DMS79 (cell line): ENCODE measurements at places on chromosomes 16 and 17.

DNA sequence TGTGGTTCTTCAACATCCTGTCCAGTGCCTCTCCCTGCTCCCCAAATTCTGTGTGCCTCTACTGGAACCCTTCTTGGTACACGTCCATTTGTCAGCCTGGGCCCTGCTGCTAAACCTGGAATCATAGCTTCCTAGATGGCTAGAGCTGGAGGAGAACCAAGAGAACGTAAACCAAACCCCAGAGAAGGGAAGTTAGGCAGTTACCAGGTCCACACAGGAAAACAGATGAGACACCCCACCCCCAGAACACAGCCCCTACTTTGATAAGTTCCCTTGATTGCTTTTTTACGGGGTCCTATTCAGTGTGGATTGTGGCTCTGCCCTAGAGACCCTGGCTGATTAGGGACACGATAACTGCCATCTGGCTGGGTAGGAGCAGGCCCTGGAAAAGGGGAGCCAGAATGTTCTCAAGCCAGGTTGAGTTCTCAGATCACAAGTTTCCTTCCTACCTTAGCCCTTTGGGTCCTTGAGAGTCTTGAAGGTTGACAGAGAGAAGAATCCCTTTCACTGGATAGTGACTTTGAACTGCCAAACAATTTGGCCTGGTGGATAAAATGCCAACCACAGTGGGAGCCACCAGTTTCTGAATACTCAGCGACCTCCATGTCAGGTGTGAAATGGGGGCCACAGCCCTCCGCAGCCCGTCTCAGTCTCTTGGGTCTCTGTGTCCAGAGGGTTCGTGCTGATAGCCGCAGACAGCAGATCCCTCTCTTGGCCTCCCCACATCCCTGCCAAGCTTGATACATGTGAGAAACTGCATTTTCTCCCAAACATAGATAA lies 7.9 kb downstream of the TBX4 start:
- no peak for DNase-seq

- DNase-seq = no peak
Observed at GRCh38 chr16:68382296-68382718, 66.0 kb downstream of the SMPD3 start.

- no peak for DNase-seq
Observed at GRCh38 chr16:11679941-11680911, 12.0 kb downstream of the SNN start.

GRCh38 chr16:76837872-76838271 lies 353.1 kb upstream of the MON1B start:
- no peak for DNase-seq

GRCh38 chr16:56935201-56935600 lies 3.3 kb downstream of the HERPUD1 start:
- no peak for DNase-seq

GRCh38 chr16:30820952-30821421 lies 34.0 kb upstream of the ZNF629 start:
- DNase-seq = no peak

DNA sequence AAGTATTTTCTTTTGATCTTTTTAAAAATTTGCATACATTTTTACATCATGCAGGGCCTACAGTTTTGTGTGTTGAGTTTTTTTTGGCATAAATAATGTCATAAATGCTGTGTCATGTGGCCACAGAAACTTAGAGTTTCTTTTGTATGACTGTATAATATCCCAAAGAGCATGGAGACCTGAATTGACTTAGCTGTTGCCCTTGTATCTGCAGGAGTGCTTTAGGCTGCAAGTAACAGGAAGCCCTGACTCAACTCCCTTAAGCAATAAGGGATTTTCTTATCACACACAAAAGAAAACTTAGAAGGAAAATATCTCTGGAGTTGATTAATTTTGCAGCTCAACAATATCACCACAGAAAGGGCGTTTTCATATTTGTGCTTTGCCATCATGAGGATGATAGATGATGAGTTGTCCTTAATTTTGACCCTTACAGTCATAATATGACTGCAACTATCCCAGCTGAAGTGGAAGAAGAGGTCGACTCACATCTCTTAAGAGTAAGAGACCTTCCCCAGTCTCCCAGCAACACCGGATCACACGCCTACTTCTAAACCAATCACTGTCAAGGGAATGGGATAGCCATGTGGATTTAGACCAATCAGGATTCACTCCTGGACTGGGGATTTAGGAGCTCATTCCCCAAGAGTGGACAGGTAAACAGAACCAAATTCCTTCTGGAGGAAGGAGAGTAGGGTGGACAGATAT lies 138.9 kb downstream of the GSG1L start:
- no peak for DNase-seq

DNA sequence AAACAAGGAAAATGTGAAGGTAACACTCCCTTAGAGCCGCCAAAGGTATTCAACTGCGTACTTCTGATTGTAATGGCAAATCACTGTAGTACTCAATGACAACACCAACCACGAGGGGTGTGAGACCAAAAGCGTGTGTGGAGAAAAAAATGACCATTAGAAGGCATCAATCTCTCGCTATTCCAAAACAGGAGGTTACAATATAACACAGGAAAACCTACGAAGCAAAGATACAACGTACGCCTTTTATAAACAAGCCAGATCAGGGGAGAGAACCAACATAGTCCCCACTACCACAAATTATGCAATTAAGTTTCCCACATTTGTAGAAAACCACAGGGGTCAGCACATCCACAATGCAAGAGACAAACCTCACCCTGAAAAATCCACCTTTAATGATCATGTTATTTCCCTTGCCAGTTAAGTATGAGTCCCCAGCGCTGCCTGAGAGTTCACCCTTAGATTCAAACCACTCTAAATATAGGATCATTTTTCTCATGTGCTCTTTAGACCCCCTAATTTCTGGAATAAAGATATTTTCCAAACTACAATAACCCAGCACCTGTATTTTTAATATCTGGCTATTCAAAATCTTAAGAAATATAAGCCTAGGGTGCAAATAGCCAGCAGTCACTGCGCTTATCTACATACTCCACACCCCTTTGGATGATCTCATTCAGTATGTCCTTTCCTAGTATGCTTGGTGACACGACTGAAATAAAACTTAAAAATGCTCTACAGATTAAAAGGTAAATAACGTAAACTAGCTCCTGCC lies 12.4 kb downstream of the TEX14 start:
- DNase-seq = no peak

- no peak for DNase-seq
Observed at GRCh38 chr17:630801-631200, 83.8 kb downstream of the VPS53 start.

DNA sequence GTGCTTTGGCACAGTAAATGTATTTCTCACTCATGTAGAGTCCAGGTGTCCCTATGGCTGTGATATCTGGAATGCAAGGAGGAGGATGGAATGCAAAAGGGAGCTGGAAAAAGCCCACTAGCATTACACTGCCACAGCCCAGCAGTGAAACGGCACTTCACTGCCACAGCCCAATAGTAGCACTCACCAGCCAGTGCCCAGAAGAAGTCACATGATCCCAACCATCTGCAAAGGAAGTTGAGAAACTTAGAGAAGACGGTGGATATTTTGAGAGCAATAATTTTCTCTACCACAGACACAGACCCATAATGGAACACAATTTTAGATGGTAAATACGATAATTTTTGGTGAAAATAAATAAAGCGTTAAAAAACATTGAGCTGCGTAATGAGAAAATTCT lies 51.8 kb downstream of the C16orf82 start:
- DNase-seq = no peak

DNA sequence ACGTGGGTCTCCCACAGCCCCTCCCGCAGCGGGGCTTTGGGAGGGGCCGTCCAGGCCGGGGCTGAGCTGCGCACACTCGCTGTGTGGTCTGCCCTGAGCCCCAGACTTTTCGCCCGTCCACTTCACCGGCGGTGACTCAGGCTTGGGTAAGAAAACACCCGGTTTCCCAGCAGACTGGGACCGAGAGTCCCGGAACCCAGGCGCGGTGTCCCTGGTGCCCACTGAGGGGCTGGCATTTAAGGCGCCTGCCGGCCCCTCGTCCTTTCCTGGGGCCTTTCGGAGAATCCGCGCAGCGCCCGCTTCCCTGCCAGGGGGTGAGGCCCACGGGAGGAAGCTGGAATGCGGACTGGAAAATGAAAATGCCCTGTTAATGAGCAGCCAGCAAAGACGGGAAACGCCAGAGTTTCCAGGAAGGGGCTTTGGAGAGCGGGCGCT lies 100.3 kb downstream of the C16orf95 start:
- DNase-seq = no peak

GRCh38 chr17:76360461-76360860 lies 6.7 kb upstream of the PRPSAP1 start:
- DNase-seq = no peak

DNA sequence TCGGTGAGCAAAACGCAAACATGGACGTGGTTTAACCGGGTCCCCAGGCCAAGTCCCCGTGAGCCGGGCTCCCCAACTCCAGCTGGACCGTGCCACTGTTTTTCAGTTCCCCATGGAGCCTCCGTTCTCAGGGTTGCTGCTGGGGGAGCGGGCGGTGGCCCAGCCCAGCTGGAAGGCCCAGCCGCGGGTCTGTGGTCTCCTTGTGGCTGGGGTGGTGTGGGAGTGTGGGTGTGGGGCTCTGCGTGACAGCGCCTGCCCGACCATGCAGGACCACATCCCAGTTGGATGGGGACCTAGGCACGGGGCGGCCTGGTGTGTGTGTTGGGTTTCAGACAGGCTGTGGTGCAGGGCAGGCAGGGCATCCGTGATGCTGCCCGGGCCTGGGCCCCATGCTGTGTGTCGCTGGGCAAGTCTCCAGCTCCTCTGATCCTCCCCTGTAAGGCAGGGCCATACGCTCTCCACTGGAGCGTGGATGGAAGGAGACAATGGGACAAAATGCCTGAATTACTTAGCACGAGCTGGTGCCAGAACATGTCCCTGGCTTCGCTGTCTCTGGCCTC lies 40.3 kb downstream of the COX4I1 start:
- DNase-seq = no peak

DNA sequence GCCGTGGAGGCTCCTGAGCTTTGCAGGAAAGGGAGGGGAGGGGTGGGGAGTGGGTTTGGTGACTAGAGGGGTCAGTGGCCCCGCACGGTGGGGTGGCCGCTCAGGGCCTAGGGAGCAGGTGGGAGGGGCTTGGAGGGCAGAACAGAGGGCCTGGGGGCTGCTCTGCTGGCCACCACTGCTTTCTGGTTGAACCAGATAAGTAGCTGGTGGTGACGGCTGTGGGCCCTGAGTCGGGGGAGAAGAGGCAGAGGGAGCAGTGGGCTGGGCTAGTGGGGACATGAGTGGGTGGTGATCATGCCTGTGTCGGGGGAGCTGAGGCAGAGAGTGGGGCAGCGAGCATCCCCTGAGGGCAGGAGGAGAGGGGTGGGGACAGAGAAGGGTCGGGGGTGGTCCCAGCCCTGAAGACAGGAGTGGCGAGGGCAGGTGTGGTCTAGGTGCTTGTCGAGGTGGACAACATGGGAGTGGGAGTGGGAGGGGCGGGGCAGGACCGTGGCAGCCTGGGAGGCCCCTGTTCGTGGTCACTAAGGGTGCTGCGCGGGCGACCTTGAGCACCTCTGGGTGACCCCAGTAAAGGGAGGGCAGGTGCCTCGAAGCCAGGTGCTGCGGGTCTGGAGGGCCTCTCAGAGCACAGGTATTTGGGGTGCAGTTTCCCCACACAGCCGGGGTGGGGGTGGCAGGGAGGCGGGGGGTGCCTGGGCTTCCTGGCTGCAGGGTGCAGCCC lies 6.3 kb upstream of the CD7 start:
- no peak for DNase-seq

DNA sequence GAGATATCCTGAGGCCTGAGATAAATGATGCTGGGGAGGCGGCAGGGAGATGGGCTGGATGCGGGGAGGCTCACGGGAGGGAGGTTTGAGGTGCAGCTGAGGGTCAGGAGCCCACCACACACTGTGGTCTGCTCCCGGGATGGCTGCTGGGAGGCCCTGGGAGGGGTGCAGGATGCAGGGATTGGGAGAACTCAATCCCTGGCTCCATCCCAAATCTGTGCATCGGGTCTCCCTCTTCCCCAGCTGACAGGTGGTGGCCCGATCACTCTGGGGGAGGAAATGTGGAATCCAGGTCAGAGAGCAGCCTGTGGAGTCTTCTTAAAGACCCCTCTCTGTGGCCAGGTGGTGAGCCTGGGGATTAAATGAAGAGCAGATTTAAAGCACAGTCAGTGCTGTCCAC lies 12.0 kb downstream of the PHB1 start:
- no peak for DNase-seq

DNA sequence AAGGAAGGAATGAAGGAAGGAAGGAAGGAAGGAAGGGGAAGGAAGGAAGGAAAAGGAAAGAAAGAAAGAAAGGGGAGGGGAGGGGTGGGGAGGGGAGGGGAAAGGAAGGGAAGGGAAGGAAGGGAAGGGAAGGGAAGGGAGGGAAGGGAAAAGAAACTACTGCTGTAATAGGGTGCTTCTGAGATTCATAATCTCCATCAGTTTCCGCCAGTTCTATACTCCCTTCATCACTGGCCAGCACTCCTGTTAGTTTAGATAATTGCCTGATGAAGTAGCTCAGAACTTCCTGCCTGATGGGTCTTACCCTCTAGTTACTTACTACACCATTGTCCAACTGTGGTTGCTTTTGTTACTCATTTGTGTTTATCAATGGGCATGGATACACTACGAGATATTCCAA lies 2.0 kb upstream of the KRTAP9-6 start:
- DNase-seq = no peak

DNA sequence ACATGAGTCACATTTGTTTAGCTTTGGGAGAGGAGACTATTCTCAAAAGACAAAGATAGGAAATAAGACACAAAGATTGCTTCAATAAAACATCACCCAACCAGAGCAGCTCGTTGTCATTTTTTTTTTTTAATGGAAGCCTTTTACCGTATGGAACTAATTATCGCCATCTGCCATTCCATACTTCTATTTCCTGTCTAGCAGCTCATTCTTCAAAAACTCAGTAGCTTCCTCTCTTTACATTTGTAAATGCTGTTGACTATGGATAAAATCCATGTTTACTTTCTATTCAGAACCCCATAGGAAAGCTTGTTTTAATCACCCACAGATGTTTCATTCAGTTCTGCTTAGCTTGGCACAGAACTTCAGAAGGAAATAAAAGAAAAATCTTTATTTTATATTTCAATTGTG lies 110.0 kb upstream of the PSMD7 start:
- no peak for DNase-seq

DNA sequence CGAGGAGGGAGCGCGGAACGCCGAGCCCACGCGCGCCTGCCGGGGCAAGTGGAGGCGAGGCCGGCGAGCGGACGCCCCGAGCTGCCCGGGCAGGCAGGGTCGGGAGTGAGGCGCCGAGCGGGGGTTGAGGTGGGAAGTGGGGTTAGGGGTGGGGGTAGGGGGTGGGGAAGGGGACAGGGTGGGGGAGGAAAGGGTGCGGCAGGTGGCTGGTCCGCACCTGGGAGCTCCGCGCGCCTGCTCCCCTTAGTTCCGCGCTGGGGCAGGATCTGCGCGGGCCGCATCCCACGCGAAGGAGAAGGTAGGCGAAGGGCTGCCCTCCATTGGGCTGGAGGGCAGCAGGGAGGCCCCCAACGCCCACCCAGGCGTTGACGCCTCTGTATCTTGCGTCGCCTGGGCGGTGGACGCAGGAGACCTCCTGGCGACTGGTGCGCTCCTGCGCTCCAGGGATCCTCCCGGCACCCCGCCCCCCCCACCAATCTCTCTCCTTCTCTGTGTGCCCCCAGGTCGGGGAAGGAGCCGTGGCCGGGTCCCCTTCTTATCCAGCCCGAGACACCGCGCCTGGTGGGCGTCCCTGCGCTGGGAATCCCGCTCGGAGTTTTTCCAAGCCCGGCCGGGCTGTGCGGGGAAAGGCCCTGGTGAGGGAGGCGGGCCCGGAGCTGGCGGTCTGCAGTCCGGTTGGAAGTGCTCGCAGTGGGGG lies 51.3 kb upstream of the AMZ2 start:
- DNase-seq = no peak
